ENCODE measurements at places on chromosomes 12 and 14.

- DNase-seq: no peak
Observed at GRCh38 chr14:86989285-86989684, 1003.7 kb downstream of the GALC start.

GRCh38 chr14:48323665-48324064 lies 648.3 kb upstream of the MDGA2 start:
- DNase-seq: peak; percentile 6

- DNase-seq: no peak
Observed at GRCh38 chr12:114817571-114818425, 133.8 kb upstream of the TBX3 start.

DNA sequence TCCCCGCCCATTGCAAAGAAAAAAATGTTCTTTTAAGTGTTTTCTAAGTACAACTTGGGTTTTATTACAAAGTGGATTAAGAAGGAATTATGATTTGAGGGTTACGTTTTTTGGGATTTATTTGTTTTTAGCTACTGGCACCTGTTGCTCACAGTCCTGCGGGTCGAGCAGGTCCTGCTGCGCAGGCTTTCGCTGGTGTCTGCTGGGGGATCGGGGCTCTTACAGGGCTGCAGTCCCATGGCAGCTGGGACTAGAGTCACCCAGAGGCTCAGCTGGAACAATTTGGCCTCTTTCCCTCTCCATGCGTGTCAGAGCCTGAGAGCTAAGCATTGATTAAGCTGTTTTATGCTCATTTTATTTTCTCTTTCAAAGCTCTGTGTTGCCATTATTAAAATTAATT lies 55.6 kb upstream of the DYNC1H1 start:
- DNase-seq: no peak
